ENCODE measurements at places on chromosomes 11 and 22. TPM values are rescaled to one million over a fixed set of nuclear protein-coding genes. Genes with fewer than 3 reads are reported as not detected.

DNA sequence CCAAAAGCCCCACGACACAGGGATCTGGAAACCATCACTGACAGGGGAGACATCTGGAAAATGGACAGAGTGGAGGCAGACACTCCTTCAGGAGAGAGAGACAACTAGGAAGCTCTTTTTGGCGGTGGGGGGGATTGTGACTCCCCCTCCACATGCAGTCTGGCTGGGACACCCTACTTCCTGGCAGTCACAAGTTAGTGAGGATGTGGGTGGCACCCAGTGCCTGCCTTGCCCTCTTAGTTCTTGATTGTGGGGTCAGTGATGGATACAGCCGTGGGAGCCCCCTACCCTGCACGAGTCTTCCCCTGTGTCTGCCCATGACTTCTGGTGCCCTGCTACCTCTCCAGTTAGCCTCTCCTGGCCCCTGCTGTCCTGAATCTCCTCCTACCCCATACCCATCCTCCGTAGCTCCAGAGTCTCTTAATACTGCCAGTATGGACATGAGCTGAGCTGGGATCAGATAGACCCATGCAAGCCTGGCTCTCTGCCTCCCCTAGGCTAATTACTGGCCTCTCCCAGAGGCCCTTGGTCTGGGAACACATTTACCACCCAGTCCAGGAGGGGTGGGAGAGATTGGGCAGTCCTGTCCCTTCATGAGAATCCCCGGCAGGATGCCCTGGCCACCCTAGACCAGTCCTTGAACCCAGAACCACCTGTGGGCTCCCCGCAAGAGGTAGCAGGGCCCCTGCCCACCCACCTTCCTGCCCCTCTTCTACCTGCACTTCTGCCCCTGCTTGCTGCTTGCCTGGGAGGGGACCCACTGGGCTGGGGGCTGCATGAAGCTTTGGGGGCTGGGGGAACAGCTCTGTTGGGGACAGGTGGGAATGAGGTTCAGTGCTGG lies 22.8 kb downstream of the RHBDD3 start:
- DNase-seq, result peak; percentile 76

DNA sequence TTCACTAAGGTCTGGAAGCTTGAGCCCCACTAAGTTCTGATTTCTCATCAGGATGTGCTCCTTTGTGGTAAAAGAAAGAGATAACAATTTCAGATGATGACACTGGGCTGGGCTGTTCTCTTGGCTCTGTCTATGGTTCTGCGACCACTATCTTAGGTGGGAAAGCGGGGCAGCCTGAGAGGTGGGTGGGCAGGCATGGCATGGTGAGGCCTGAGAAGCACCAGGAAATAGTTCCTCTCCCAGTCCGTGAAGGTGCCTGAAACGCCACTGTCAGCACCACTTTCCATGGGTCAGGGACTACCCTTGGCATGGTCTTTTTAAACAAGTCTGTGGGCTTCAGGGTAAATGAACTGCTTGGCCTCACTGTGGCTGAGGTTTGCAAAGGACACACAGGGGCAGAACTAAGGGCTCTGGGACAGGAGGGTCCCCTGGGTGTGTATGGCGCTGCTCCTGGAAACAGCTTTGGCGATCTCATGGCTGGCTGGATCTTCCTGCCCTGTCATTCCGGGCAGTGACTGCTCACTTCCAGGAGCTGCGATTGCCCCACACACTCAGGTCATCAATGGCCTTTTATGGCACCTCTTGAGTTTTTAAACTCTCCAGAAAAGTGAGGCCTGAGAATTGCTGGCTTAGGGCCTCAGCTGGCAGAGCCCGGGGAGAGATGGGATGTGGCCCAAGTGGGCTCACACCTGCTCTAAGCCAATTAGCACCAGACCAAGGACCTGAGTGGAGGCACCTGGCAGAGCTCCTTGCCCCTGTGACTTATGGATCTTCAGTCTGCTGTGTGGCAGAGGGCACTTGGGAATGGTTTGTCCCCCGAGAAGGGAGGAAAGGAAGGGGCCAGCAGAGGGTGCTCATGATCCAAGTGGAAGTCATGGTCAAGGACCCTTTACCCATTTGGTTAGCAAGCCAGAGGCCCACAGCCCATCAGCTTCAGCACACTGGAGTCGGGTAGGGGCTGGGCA lies 55.6 kb upstream of the LYVE1 start:
- DNase-seq, result peak; percentile 75

- DNase-seq, result no peak
Measured at GRCh38 chr11:79273781-79274180, 167.0 kb downstream of the TENM4 start.

- DNase-seq, result no peak
Measured at GRCh38 chr11:59555601-59556114, 44.3 kb downstream of the OR4D9 start.

The KIRREL3 gene
- 0.13 TPM for total RNA-seq

GRCh38 chr11:12235553-12235946 lies 125.2 kb downstream of the MICAL2 start:
- no peak for DNase-seq

DNA sequence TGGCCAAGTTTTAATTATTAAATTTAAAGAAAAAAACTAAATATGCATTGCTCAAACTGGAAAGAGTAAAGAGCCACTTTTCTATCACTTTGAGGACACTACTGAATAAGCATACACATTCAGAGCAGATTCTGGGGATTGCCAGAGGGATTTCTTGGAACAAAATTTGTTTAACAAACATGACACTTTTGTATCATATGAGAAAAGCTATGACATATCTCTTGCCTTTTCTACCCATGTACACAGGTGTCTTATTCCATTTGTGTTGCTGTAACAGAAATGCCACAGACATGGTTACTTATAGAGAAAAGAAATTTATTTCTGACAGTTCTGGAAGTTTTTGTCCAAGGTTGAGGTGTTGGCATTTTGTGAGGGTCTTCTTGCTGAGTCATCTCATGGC lies 13.5 kb upstream of the USP28 start:
- no peak for DNase-seq

The YIF1A gene
- total RNA-seq, result 72.7 TPM

GRCh38 chr11:95930948-95931347 lies 7.0 kb upstream of the MTMR2 start:
- DNase-seq, result no peak

DNA sequence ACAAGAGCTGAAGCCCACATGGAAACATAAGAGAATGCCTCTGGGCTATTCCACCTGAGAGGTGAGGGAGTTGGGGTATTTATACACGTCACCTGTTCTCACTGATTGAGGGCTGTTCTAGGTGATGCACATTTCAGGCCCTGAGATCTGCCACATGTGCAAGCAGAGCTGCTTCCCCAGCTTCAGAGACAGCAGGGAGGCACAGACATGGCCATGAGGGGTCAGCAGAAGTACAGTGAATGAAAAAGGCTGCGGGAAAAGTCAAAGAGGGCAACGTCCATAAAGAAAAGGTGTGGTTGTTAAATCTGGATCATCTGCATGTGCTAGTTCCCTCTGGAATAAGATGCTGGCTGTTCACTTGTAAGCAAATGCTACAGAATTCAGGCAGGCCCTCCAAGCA lies 75.4 kb downstream of the GAB4 start:
- DNase-seq, result no peak

The CTR9 gene
- 30.7 TPM for total RNA-seq

DNA sequence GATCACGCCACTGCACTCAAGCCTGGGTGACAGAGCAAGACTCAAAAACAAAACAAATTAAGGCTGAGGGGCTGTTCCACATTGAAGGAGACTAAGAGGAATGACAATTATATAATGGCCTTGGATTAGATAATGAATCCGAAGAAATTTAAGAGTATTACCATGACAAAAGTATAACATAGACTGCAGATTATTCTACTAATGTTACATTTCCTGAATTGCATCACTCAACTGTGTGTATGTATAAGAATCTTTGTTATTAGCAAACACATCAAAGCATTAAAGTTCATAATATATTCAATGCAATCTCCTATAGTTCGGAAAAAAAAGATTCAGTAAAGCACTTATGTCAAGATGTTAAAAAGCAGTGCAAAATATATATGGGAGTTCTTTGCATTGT lies 27.5 kb downstream of the CSTF3 start:
- DNase-seq, result no peak

GRCh38 chr22:50723991-50724390 lies 14.0 kb upstream of the ACR start:
- no peak for DNase-seq

DNA sequence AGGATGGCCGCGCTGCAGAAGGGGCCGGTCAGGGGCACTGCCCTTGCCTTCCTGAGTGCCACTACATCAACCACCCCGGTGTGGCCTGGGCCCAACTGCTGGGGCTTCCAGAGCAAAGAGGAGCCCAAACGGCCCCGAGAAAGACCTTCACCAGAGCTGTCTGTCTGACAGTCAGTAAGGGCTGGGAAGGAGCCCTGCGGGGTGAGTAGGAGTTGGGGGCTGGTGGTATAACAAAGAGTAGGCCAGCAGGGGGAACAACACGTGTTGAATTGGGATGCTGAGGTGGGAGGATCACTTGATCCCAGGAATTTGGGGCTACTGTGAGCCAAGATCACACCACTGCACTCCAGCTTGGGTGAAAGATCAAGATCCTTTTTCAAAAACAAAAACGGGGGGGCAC lies 3.9 kb downstream of the GSTT4 start:
- no peak for DNase-seq

The PLEKHB1 gene
- 3.6 TPM for total RNA-seq

DNA sequence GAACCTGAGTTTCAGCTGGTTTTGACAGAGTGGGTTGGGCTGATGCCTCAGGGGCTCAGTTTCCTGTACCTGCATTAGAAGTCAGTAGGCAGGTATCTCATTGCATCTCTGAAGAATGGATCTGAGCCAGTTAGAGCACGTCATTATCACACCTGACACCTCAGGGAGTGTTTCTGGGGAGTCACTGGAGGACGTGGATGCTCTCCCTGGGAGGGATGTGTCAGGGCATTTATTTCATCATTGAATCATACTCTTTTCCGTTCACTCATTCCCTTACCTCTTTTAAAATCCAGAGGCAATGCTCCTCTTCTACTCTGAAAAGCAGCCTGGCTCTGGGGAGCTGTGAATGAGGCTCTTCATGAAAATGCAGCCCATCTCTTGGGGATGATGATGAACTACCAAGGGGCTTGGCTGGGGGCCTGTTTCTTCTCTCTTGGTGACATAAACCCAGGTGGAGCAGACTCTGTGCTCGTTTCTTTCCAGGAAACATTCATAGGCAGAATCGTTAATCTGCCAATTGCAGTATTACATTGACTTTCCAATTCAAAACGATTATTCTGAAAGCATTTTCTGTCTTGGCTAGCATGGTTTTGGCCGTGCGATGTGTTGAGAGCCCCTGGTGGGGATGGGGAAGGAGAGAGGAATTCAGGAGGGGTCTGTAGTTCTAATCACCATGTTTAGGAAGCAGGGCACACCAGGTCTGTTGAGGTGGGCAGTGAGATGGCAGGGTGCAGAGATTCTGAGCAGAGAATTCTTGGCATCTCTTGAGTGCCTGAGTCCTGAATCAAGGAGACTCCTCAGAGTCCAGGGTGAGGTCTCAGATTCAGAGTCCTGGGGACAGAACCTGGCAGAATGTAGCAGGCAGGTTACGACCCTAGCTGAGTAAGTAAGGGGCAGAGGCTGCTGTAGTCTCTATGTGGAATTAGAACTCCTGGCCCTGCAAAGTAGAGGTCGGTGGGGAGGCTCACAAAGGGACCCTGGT lies 12.6 kb downstream of the PARVA start:
- no peak for DNase-seq

GRCh38 chr11:79189601-79190000 lies 251.2 kb downstream of the TENM4 start:
- DNase-seq, result no peak

DNA sequence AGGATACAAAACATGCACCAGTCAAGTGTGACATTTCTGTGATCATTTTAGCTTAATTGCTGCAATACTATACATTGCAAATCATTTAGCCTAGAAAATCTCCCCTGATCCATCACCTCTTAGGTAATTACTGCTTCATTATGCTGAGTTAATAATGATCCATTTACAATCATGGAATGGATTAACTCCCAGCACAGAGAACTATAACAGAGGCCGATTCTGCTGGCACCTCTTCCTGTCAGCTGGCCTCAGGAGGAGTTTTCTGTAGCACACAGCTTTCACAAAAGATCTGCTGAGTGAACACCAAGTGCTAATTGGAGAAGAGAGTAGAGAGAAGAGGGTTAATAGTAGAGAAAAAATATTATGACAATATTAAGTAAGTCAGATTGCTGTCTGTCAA lies 591.8 kb upstream of the KIRREL3 start:
- no peak for DNase-seq

- DNase-seq, result no peak
Measured at GRCh38 chr11:3221408-3222002, 2.9 kb upstream of the MRGPRG start.

DNA sequence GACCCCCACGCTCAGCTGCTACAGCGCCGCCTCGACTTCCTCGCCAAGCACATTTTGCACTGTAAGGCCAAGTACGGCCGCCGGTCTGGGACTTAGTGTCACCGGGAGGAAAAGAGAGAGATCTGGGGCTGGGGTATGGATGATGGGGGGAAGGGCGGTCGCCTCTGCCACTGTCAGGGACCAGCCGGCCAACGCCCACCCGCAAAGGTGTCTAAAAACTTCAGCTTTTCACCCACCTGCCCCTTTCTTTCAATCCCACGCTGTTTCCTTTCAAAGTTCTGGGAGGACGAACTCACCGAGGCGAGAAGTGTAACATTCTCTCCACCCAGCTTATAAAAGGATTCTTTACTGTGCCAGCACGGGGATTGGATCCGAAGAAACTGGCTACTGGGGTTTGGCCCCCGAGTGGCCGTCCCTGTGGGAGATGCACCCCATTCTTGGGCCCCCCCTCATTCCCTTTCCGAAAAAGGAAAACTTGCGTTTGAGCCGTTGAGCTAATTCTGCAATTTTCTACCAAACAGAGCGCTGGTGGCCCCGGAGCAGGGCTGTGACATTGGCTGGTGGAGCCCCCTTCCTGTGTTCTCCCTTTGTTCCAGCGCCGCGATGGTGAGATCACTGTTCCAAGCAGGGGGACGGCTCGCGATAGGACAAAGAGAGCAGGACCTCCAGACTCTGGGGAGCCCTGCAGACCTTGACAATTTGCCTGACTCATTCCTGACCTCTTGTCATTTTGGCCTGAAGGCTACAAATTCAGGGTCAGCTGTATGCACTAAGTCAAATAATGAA lies 1.8 kb downstream of the FJX1 start:
- DNase-seq, result no peak

The KRTAP5-7 gene
- 5.4 TPM for total RNA-seq

DNA sequence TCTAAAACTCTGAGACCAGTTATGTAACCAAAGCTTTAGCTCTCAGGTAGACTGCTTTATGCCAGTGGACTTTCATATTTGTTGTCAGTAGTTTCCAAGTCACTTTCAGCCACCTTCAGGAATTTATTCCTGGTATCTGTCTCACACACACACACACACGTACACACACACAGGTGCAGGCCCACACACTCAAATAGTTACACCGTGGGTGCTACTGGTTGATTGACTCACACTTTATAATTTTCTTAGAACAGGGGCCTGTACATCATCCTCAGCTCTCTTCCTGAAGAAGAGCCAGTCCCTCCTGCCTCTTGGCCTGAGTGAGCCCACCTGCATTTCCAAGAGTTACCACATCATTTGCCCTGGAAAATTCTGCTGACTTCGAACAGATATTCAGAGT lies 555.2 kb downstream of the SOX6 start:
- no peak for DNase-seq

GRCh38 chr11:128906185-128907050 lies 15.3 kb downstream of the KCNJ5 start:
- DNase-seq, result no peak

All from lower leg skin (tissue), 4 donors.